T47D (cell line): ENCODE measurements at places on chromosomes 7 and 10.

DNA sequence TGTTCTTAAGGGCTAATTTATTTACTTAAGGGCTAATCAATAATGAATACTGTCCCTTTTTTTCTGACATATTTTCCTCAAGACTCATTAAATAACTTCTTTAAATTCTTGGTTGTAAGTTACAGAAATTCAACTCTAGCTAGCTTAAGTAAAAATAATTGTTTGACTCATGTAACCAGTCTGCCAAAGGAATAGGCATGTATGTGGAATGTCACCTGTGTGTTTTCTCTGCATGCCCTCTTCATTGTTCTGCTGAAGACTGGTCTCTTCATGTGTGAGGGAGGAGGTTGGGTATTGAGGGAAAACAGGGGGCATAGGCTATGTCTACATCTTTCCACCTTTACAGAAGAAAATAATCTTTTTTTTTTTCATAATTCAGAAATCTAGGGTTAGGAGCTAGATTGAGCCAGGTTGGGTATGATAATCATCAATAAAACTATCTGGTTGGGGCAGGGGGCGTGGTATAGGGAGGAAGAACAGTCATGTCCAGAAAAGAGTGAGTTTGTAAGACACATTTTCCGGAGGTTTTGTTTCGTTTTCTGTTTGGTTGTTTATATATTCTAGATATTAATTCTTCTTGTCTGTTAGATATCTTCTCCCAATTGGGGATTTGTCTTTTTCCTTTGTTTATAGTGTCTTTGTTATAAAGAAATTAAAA is 37.9 kb downstream of the EXOC4 start:
- DNase-seq, result no peak

- no peak for DNase-seq
Measured at GRCh38 chr10:65194555-65194954, 1673.4 kb downstream of the REEP3 start.

DNA sequence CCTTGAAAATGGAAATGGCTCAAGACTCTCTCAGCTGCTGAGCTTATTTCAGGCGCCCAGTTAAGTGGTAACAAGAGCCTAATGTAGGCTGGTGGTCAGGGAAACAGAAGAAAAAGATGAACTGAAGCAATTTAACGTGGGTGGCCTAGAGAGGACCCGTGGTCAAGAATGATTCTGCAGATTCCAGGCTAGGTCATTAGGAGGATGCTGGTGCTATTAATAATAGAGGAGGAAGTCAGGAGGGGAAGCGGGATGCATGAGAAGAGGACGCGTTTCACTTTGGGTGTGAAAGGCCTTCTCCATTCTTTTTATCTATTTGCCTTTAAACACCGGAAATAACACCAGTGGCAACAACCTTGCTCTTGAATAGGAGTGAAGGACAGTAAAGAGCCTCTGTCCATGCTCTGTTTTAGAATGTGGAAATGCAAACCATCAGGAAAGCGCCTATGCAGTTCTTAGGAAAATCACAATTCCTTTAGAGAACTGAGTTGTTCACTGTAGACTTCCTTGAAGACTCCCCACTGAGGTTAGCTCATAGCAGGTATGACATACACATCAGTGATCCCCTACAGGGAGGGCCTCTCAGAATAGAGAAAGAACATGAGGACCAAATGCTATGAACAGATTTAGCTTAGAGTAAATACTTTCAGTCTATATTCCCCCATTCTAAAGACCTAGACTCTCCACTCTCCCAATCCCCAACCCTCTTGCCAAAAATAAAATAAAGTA is 8.6 kb downstream of the LIPA start:
- DNase-seq, result no peak

DNA sequence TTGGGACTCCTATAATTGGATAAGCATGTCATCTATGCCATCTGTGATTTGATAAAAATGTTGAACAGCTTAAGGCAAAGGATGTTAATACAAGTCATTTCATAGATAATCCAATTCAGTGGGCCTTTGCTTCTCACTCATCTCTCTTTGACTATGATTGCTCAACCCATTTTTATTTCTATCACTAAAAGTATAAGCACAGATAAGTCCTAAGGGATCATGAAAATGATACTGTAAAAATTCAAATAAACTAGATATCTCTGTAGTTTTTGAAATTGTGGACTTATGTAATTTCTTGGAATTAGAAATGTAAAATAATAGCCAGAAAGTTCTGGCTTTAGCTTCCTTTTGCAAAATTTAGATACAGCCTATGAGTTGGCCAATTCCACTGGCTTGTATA is 440.3 kb downstream of the POM121L12 start:
- DNase-seq, result no peak

DNA sequence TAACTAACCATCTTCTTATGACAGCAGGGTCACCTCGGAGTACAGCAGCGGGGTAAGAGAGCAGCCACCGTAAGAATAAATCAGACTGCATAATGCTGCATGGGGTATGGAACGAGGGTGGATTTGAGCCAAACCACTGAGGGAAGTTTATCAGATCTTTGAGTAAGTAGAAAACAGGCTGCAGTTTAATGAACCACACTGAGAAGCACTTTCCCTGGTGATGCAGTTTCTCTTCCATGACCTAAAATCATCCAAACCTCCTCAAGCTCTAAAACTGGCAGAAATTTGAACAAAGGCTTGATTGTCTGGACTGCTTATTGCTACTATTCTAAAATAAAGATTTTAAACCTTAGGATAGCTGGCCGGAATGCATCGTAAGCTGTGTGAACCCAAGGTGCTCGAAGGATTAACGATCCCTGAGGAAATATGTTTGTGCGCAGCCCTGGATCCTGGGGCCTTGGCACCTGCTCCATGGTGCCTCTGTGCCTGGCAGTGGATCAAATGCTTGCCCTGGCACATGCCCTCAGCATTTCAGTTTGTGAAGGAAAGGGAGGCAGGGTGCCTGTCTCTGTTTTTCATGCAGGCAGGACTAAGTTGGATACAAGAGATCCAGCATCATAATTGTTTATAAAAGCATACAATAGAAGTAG is 322.7 kb downstream of the LHFPL3 start:
- DNase-seq, result peak; percentile 16

- no peak for DNase-seq
Measured at GRCh38 chr10:50582046-50582445, 41.7 kb downstream of the SGMS1 start.

DNA sequence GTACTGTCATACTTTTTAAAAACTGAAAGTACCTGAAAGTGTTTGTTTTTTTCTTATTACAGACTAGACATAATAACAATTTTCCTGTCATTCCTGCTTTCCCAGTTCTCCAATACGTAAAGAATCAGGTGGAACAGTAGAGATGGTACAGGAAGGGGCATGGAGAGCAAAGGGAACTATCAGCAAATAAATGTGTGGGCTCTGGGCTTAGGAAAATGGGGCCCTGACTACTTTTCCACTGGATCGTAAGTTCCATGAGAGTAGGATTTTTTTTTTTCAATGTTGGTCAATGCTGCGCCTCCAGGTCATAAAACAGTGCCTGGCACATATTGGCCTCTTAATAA is 15.2 kb upstream of the FAS start:
- DNase-seq, result peak; percentile 55

GRCh38 chr7:74709880-74710671 is 52.6 kb downstream of the GTF2I start:
- DNase-seq, result peak; percentile 42

- no peak for DNase-seq
Measured at GRCh38 chr7:6402041-6402440, 45.7 kb downstream of the DAGLB start.

- DNase-seq, result no peak
Measured at GRCh38 chr7:26155531-26156375, 3.8 kb downstream of the NFE2L3 start.

DNA sequence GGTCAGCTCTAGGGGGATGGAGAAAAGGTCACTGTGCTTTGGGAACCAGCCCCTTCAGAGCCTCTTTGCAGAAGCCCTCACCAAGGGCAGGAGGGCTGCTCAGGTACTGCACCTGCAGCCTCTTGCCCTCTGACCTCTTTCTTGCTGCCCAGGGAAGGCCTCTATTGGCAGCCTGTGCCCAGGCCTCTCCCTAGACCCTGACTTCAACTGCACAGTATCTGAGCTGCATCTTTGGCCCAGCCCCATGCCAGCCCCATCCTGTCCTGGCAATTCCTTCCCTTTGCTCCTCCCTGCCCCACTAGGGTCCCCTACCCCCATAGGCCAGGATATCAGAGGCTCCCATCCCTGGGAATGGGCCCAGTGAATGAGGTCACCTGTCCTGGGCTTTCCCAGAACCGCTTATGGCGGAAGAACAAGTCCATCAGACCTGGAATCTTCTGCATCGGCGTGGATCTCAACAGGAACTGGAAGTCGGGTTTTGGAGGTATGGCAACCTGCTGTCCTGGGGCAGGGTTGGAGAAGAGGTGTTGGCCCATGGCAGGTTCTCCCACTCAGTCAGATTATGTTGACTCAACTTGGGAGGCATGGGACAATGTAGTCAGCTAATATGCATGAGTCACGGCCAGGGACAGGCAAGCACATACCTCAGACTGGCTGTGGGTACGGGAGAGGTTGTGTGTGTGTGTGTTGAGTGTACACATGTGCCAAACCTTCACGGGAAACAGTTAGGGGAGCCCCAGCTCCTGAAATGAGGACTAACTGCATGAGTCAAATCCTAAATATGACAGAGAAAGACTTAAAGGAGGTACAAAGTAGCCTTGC is 17.1 kb upstream of the CPA1 start:
- peak; percentile 51 for DNase-seq

GRCh38 chr10:126597211-126597610 is 73.3 kb downstream of the C10orf90 start:
- no peak for DNase-seq

DNA sequence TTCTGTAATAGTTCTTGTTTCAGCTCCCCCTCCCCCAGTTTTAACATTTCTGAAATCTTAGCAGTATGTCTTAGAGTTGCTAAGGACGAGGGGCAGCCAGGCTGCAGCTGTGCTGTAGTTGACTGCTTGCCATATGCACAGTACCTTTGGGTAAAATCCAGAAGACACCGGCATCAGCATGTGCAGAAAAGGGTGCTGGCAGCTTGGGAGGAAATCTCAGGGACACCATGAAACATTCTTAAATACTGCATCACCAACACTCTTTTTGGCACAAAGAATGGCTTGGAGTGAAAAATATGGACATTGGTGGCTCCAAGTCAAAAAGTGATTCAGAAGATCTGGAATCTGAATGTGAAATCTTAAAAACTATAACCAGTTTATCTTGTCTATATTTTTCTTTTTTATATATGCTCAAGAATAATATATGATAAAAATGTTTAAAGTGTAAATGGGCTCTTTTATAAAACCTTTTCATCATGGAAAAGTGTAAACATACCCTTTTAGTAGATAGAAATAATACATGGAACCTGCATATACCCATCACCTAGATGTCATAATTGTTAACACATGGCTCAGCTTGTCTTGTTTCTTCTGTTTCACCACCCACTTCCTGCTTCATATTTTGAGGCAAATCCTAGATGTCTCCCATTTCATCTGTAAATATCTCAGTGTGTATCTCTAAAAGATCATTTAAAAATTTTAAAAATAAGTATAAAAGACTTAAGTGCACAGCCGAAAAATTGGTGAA is 34.4 kb upstream of the ARMS2 start:
- DNase-seq, result no peak

GRCh38 chr10:119139464-119140067 is 25.9 kb downstream of the SFXN4 start:
- DNase-seq, result no peak

- no peak for DNase-seq
Measured at GRCh38 chr7:27636326-27637006, 26.2 kb downstream of the HIBADH start.

- no peak for DNase-seq
Measured at GRCh38 chr10:127186813-127187212, 9.6 kb downstream of the INSYN2A start.

DNA sequence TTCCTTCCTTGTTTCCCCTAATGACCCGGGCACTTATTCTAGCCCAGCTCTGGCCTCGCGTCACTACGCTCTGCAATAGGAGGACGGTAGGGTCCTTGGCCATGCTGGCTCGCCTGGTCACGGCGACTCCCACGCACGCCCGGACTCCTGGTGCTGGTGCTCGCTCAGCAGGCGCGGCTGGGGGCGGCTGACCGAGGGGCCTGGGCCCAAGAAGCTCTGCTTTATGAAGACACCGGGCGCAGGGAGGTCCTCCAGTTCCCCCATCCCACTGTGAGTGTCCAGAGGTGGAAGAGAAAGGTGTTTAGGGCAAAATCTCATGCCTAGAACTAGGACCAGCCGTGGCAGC is 54.2 kb upstream of the ZNF32 start:
- no peak for DNase-seq

GRCh38 chr7:125651823-125652528 is 722.4 kb upstream of the POT1 start:
- DNase-seq, result no peak
